ENCODE measurements at places on chromosomes 7 and 10.

DNA sequence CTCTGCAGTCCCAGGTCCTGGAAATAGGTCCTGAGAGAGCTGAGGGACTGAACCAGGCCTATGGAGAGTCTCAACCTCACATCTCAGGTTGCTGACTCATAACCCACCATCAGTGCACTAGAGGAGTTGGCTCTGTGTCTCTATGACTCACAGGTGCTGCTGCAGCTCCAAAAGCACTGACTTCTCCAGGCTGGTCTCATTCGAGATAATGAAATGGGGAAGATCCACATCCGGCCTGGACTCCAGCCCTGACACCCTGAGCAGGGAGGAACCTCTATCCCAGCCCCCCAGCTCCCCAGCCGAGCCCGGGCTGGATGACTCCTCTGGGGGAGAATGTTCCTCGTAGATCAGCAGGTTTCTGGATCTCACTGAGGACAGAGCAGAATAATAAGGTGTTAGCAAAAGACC, 35.5 kb upstream of the DGKI start:
- DNase-seq, result no peak

GRCh38 chr10:78337016-78337415, 303.4 kb downstream of the RPS24 start:
- DNase-seq, result peak; percentile 16

GRCh38 chr7:21094589-21094988, 307.9 kb upstream of the SP8 start:
- DNase-seq, result no peak

- no peak for DNase-seq
Measured at GRCh38 chr10:104234934-104235333, 2.8 kb upstream of the CFAP43 start.

DNA sequence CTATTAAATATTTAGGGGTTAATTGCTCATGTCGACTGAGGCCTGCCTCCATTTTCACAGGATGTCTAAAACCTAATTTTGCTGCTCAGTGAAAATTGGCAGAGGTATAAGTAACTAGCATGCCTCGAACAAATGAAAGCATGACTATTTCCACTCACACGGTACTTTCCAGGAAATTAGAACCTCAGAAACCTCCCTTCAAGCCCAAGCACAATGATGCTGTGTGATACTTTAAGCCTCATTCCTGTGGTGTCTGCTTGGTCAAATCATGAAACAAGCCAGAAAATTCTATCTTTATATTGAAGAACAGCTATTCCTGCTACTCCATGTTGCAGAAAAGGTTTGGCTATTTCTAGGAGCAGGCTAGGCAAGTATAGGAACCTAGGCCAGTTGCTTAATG, 203.0 kb downstream of the SORCS3 start:
- no peak for DNase-seq

DNA sequence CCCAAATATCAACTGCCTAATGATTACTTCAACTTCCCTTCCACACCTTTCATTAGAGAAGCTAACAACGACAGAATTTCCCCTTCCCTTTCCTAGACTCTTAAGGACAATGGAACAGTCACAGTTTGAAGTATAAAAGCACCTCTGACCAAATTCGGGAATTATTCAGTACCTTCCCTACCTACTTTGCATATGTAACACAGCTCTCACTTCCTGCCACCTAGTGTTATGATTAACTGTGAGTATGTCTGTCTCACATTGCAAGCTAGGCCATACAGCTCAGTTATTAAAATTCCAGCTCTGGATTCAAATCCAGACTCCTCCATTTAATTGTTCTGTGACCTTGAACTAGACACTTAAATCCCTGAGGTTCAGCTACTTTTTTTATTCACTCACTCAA, 44.8 kb upstream of the HPSE2 start:
- DNase-seq, result no peak

GRCh38 chr7:149300620-149301285, 38.8 kb downstream of the ZNF783 start:
- DNase-seq, result peak; percentile 7

DNA sequence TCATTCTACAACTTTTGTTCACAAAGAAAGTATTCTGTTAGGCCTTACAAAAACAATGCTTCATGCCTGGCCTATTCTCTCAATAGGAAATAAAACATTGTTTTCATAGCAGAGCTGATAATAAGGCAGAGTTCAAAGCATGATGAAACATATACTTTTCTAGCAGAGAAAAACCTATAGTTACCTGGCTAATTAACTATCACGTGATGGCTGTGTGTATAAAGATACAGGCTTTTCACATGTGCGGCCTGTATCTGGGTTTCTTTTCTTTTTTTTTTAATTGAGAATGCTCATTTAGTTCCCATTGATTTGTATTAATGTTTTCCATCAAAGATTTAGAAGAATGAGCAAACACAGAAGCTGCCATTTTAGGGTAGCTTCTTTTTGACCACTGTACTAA, 51.7 kb downstream of the ARID5B start:
- DNase-seq, result no peak

DNA sequence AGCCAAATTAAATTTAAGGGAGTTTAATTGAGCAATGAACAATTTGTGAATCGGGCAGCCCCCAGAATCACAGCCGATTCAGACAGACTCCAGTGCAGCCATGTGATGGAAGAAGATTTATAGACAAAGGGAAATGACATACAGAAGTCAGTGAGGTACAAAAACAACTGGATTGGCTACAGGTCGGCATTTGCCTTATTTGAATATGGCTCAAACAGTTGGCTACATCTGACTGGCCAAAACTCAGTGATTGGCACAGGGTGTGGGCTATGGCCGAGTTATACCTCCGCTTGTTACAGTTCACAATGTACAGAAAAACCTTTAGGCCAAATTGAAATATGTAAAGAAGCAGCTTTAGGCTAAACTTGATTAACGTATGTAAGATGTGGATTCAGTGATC, 30.8 kb upstream of the EIF4H start:
- no peak for DNase-seq

- DNase-seq, result no peak
Measured at GRCh38 chr7:105678811-105679495, 97.7 kb upstream of the EFCAB10 start.

GRCh38 chr10:99396471-99396870, 34.0 kb downstream of the GOT1 start:
- no peak for DNase-seq

GRCh38 chr10:6978187-6978627, 398.1 kb upstream of the PRKCQ start:
- DNase-seq, result no peak

DNA sequence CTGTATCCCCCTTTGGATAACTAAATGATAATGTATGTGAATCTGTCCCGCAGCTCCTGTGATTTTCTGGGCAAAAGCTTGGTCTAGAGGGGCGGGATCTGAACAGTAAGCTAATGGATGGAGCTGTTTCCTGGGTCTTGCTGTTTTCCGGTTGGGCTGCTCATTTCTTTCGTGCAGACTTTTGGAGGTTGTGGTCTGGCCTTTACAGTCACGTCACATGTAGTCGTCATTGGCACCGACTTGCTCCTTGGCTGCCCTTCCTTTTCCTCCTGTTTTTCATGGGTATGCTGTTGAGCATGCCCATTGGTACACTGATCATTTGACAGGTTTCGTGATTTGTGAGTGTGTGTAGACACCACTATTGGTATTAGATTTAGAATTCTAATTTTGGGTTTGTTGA, 2.0 kb downstream of the FBH1 start:
- no peak for DNase-seq

GRCh38 chr10:111875725-111876124, 307.8 kb downstream of the GPAM start:
- DNase-seq, result no peak

DNA sequence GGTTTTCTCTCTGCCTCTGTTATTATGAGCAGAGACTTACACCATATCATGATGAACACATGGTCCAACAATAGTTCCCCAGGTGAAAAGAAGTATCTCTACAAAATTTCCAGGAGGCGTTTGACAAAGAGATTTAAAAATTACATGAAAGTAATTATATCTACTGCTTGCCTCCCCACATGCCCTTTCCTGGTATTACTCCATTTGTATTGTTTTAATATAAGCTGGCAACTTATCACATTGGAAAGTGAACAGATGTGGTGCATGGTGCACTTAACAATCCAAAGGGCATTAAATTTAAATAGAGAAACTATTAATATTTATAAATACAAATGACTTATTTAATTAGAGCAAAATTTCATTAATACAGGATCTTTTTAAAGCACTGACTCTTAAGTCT, 638.2 kb downstream of the ANKRD7 start:
- DNase-seq, result no peak

GRCh38 chr10:118264838-118265470, 77.2 kb downstream of the FAM204A start:
- DNase-seq, result no peak

DNA sequence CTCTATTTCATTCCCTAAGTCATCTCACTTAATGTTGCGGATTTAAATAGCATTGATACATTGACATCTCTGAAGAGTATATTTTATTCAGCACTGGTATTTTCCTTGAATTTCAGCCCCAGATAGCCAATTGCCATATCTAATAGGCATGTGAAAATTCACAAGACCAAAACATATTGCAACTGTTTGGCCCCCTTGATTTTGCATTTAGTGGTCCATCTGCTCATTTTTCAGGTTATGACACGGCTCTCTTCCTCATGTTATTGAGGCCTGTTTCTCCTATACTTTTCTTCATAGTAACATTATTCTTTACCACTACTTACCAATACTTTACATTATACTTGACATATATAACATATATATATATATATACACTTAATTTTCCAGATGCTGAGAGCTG, 43.7 kb downstream of the MKLN1 start:
- DNase-seq, result no peak

GRCh38 chr7:78765943-78766729, 687.3 kb downstream of the MAGI2 start:
- no peak for DNase-seq

DNA sequence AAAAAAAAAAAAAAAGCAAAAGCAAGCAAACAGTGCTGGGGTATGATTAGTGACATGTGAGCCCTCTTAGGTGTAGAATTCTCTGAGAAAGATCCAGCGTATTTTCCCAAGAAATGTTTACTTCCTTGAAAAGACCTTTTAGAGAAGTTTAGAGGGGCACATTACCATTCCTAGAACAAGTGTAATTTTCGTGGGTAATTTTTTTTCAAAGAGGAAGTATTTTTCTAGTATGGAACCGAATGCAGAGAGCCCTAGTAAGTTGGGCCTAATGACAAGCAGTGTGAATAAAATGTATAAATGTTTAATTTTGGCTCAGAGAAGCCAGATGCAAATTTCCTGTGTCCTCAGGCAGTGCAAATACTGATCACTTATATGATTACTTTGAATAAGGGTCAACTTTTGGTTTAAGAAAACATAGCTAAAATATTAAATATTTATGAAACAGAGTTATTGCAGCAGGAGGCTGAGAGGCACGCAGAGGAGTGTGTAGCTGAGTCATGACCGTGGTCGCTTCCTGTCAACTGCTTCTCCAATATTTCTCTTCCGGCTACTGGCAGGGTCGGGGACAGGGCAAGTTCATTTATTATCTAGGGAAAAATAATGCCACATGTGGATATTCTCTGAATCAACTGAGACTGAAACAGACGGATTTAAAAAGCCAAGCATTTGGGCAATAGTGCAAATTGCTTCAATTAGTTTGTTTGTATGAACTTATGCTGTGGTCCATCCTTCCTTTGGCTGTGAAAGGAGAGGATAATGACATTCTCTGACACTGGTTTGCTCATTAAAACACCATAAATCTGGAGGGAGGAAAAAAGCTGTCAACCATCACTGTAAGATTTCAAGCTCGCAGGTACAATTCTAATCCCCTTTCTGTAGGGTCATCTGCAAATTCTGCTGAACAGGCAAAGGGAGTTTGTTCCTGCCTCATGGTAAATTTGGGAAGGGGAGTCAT, 495.2 kb downstream of the GLRX3 start:
- no peak for DNase-seq

- no peak for DNase-seq
Measured at GRCh38 chr7:132622081-132622480, 45.8 kb upstream of the PLXNA4 start.

DNA sequence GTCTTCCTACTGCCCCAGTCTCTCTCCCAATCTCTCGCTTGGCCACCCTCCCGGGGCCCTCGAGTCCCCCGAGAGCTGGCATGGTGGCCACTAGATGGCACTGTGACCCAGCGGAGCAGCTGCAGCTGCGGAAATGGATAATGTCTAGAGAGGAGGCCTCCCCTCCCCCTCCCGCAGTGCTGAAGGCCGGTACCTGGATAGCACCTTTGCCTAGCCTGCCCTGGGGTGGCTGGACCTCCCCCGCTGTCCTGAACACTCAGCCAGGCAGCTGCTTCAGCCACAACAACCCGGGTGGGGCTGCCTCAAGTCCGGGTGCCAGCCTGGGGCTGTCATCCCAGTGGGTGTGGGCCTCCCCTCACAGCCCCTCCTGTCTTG, 65.2 kb downstream of the GOLGA7B start:
- peak; percentile 83 for DNase-seq

DNA sequence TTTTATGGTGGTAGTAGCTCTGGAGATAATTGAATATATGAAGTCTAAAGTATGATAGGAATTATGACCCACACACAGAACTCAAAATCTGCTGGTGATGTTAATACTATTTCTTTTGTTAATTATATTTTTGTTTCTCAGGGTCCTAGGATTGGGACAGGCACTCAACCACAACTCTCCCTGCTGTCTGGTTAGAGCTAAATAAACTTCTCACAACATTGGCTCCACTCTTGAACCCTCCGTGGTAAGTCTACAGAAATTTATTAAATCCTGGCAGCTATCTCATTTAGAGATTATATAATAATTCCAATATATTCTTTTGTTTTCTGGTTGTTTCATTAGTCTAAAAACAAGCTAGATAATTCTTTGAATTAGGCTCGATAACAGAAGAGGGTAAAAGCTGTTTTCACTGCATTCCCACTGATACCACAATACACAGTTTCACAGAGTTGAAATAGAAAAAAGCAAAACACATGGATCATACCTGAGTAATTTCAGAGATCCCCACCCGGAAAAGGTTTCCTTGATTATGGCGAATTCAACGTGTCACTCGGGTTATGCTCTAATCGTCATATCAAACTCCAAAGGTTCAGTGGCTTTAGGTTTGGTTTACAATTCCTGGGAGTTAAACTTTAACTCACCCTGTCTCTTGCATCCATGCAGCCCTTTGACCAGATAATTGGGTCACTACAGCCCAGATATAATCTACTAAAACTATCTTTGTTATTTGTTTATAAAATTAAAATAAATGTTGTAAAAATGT, at the start of gene A1CF:
A1CF (minus strand) TSS at position 531 of the 763 bp plus-strand sequence. CDS start 25,687 bp downstream, outside the sequence.
- DNase-seq, result no peak

DNA sequence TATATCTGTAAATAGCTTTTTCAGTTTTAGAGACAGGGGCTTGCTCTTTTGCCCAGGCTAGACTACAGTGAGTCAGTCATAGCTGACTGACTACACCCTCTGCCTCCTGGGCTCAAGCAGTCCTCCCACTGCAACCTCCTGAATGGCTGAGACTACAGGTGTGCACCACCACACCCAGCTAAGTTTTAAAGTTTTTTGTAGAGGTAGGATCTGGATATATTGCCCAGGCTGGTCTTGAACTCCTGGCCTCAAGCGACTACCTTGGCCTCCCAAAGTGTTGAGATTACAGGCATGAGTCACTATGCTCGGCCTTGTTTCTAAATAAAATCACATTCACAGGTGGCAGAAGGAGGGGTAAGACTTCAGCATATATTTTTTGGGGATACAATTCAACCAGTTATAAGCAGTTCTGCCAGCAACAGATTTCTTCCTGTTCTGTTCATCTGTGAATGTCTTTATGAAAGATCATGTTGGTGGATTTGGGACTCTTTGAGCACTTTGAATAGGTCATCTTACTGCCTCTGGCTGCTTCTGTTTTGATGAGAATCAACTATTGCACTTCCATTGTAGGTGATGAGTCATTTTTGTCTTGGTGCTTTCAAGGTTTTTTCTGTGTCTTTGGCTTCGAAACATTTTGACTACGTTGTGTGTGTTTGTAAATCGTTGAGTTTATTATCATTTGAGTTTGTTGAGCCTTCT, 15.7 kb downstream of the RBM33 start:
- DNase-seq, result no peak

- DNase-seq, result no peak
Measured at GRCh38 chr7:75795831-75796285, 17.7 kb downstream of the CCL24 start.
